Vagina (tissue), 2 donors: ENCODE measurements at places on chromosomes 12 and 14. TPM values are rescaled to one million over a fixed set of nuclear protein-coding genes. Genes with fewer than 3 reads are reported as not detected.

DNA sequence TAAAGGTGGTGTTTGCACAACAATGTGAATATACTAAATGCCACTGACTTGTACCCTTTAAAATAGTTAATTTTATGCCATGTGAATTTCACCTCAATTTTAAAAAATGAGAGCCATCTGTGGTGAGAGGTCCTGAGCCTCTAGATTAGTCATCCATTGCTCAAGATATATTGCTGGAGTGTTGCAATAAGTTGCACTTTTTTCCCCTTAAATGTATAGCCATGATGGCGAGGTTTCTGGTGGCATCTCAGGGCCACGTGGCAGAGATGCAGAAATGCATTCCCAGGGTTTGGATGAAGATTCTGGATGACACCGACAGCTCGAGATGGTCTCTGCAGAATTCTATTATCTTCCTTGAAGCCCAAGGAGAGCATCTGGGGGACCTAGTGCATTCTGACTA lies 153.7 kb downstream of the AACS start:
- H3K27me3 ChIP-seq, result no peaks in the 10 kb centered on the region
- DNase-seq, result no peak
- H3K27ac ChIP-seq, result no peak overlapping the region
- H3K4me3 ChIP-seq, result no peak overlapping the region

Gene RHNO1
- 13.8 TPM for total RNA-seq

DNA sequence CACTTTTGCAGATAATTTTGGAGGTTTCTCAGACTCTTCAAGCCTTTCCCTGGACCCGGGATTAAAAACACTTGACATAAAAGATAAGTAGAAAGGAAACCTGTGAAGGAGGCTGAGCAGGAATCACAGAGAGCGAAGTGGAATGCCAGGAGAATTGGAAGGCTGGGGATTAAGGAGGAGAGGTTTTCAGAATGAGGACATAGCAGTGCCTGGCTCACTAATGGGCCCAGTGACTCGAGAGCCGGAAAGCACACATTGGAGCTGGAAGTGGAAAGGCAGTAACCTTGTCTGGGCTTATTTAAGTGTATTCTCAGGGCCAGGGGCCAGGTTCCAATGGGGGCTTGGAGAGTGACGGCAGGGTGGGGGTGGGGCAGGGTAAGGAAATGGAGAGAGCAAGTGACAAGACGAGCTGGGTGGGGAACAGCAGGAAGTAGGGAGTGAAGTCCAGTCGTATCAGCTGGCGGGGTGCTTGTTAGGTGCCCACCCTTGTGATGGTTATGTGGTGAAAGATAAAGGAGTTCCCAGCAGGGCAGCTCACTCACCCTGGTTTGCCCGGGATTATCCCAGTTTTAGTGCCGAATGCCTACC lies 13.1 kb downstream of the EVL start:
- H3K4me1 ChIP-seq, result peaks cover 53% of the 10 kb centered on the region
- no peak for DNase-seq
- no peaks in the 10 kb centered on the region for H3K36me3 ChIP-seq
- no peaks in the 10 kb centered on the region for H3K27me3 ChIP-seq

- peaks cover 5% of the 10 kb centered on the region for H3K36me3 ChIP-seq
- H3K4me3 ChIP-seq, result no peak overlapping the region
- no peak overlapping the region for H3K27ac ChIP-seq
- H3K27me3 ChIP-seq, result no peaks in the 10 kb centered on the region
- DNase-seq, result no peak
Measured at GRCh38 chr14:103000291-103000921, 56.9 kb downstream of the CDC42BPB start.

DNA sequence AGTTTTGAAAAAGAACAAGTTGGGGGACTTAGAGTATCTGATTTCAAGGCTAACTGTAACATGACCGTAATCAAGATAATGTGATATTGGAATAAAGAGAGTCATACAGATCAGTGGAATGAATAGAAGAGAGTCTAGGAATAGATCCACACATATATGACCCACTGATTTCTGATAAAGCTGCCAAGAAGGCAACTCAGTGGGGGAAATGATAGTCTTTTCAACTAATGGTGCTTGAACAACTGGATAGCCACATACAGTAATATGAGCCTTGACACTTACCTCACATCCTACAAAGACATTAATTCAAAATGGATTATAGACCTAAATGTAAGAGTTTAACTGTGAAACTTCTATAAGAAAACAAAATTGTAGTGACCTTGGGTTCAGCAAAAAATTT lies 3.8 kb downstream of the PRKCH start:
- no peaks in the 10 kb centered on the region for H3K36me3 ChIP-seq
- peaks cover 37% of the 10 kb centered on the region for H3K4me1 ChIP-seq
- H3K4me3 ChIP-seq, result no peak overlapping the region
- peak overlapping the region; percentile 88 for H3K27ac ChIP-seq
- H3K27me3 ChIP-seq, result no peaks in the 10 kb centered on the region
